ENCODE measurements at places on chromosomes 12 and 14.

DNA sequence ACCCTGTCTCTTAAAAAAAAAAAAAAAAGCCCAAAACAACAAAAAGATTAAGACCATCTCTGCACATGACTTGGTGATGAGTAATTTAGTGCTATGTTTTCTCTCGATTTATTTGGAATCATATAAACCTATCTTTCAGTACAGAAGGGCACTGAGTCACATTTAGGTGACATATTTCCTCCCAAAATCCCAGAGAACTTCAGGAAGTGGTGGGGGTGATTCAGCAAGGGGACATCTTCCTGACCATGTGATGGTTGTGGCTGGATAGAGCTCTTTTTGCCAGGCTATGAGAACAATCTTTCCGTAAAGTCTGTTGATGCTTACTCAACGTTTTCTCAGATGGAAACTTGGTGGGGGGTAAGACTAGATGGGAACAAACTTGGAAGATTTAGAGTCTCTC lies 50.0 kb downstream of the PPFIBP1 start:
- DNase-seq, result no peak

GRCh38 chr14:26328791-26329190 lies 269.0 kb downstream of the NOVA1 start:
- no peak for DNase-seq

DNA sequence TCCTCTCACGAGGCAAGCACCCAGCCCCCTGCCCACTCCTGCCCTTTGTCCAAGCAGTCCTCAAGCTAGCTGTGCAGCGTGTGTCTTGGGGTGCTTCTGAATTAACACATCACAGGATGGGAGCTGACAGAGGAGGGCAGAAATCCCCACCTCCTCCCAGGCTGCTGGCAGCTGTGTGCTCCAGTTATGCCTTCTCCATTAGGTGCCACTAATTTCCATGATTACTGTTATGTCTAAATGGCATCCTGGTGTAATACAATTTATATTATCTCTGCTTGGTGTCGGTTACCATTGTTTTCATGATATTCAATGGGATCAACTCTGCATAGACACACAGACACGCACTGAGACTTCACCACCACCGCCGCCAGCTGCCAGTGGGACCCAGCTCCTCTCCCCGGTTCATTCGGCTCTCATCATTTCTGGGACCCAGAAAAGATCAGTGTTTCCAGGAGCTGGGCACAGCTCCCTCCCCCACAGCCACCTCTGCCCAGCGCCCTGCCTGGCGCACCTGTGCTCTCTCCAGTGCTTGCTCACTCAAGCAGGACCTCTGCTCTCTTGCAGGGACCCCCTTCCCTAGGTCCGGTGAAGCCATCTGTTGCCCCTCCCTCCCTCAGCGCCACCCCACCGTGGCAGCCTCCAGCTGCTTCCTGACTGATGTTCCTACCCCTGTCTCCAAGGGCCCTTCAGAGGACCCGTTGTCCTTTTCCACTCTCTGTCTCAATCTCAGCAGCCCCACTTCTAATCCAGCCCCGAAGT lies 167.5 kb upstream of the FKBP4 start:
- DNase-seq, result no peak

DNA sequence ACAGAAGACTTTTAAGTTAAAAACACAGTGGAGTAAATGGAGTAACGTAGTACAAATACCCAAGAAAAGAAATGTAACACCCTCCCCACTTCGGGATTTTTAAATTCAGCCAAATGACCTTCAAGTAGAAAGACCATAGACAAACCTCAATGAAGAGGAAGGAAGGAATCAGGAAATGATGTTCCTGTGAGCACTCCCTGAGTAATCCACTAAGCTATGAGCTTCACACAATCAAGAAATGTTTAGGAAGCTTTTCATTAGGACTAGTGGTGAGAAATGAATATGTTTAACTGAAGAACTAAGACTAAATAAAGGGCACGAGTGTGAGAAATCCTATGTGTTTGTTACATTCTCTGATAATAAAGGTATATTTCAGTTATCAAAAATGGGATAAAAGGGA lies 10.1 kb downstream of the TCL1A start:
- DNase-seq, result no peak

Data from stimulated activated CD4-positive, alpha-beta T cell treated with anti-CD3 and anti-CD28 coated beads, TNF-alpha, amount 100 ng/mL, for 1 hour (primary cell).